ENCODE measurements at places on chromosomes 12 and 14. TPM values are rescaled to one million over a fixed set of nuclear protein-coding genes. Genes with fewer than 3 reads are reported as not detected.

The SERPINA12 gene
- total RNA-seq = not detected

DNA sequence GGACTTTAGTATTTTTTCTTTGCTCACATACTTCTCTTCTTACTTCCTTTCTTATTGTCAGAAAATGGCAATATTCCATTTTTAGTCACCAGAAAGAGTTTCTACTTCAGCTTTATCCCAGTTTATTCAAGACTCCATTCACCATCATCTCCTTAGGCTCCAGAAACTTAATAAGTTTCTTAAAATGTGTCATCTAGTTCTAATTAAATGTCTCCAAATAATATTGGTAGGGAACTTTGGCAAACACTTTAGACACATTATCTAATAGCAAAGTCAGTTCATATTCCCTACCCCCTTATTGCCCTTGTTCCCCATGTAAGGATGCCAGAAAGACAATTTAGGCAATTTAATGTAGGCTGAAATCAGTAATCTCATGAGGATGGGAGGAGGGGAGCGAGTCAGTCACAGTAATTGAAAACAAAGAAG, 15.1 kb downstream of the EPYC start:
- DNase-seq = no peak

The CSRP2 gene
- total RNA-seq = not detected

DNA sequence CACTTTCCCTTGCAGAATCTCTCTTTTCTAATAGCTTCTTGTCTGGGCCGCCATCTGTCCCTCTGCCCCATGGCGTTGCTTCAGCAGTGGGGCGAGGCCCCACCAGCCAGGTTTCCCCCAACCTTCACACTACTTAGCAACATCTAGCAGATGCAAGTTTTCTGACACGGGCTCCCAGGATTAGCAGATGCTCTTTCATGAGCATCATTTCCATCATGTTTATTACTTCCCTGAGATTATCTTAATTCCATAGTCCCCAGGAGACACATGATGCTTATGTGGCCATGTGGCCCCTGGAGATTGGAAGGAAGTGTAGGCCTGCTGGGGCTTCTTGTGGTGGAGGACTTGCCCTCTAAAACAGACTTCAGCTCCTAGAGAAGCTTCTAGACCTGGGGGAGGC, 102.0 kb upstream of the MYL2 start:
- no peak for DNase-seq

DNA sequence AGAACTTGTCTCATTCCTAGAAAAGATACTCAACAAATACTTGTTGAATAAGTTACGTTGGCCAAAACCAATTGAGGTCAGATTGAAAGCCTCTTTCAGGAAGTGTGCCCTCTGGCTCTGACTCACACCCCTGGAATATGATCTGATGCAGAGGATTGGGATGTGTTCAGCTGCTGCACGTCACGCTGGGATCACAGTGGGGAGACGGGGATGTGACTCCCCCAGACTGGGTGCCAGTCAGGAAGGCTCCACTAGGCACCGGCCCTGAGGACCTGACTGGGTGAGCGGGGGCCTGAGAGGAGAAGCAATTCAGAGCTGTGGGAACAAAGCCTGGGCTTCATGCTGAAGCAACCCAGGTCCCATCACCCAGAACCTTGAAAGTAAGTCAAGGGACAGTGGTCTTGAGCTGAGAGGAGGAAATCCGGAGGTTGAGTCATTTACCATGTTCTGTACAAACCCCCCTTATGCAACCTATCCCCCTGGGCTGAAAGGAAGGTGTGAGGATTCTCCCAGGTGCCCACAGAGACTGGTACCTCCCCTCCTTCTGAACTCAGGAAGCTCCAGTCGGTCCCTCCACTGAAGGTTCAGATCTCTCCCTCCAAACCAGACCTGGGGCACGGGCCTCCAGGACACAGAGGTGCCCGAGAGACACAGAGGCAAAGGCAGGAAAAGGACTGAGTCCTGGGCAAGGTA, 3.9 kb downstream of the CEBPE start:
- DNase-seq = no peak

GRCh38 chr14:100629696-100630095, 42.5 kb upstream of the BEGAIN start:
- no peak for DNase-seq

DNA sequence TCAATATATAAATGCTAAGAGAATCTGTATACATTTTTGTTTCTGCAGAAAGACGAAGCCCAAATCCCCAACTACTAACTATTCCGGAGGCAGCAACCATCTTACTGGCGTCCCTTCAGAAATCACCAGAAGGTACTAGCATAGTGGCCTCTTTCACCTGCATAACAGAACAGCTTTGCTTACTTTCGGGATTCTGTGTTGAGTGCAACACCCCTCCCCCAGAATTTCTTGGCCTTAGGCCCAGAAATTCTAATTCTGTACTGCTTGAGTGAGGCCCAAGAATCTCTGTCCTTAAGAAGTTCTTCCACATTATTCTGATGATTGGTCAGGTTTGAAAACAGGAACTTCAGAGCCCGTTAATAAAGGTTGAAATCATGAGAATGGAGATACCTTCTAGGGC, 2.9 kb downstream of the SPX start:
- DNase-seq = no peak

GRCh38 chr14:36505892-36506731, 13.9 kb downstream of the NKX2-1 start:
- no peak for DNase-seq

DNA sequence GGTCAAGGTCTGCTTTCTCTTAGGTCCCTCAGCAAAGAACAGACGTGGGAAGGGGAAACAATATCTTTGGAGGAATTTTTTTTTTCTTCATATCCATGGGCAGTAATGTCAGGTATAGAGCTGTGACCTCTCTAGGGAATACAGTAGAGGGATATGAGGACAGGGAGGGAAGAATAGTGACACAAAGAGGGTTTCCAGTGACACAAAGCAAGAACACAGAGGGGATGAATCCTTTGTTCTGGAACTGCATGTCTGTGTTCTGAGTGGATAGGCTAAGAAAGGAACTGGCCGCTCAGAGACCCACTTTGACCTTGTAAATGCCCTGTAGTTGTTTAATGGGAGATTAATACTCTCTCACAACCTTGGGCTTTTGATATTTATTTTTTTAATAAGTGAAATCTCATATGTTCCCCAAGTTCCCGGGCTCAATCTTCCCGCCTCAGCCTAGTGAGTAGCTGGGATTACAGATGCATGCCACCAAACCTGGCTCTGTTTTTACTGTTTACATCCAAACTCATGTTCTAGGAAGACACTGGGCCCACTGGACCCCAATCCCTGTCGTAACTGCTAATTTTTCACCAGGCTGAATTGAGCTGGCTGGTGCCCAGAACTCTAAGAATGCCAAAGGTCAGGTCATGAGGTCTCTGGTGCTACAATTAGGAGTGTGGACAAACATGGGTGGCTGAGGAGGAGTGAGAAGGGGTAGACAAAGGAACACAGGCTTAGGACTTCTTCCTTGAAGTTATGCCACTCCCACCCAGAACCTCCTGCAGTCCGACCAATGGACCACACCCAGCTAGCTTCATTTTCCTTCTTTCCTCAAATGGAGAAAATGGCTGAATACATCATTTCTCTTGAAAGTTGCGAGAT, 9.1 kb upstream of the PLEKHH1 start:
- DNase-seq = no peak

The GPR162 gene
- not detected for total RNA-seq

DNA sequence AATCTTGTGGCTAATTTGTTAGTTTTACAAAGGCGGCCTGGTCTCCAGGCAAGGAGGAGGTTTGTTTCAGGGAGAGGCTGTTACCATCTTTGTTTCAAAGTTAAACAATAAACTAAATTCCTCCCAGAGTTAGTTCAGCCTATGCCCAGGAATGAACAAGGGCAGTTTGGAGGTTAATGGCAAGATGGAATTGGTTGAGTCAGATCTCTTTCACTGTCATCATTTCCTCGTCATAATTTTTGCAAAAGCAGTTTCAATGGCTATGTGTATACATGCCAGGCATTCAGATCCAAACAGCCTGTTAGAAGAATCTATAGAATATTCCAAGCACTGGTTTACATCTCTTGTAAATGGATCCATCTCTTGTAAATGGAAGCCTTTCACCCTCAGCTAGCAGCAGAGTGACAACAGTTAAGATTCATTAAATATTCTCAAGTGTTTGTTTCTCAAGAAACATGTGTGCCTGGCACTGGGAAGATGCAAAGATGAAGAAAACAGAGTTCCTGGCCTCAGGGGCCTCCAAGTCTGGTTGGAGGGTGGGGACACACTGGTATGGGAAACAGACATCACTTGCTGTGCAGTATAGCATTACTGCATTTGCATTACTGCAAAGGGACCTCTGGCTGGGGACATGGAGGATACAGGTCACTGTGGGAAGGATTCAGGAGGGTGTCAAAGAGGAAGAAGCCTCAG, 65.8 kb downstream of the RIN3 start:
- DNase-seq = no peak

The GOLT1B gene
- 40.5 TPM for total RNA-seq

DNA sequence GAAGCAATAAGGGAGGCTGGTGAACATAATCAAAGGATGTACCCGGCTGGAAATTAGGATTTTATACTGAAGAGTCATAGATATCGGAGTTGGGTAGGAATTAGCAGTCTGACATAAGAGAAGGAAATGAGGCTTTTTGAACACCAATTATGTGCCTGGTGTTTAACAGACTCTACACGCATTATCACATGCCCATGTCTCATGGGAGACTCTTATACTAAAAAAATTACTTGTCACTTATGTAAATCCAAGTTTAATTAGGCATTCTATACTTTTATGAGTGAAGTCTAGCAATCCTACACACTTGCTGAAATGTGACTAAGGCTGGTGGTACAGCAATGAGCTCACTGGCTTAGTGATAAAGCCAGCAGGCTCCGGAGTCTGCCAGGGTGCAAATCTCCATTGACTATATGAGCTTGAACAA, 93.5 kb downstream of the NUAK1 start:
- no peak for DNase-seq

DNA sequence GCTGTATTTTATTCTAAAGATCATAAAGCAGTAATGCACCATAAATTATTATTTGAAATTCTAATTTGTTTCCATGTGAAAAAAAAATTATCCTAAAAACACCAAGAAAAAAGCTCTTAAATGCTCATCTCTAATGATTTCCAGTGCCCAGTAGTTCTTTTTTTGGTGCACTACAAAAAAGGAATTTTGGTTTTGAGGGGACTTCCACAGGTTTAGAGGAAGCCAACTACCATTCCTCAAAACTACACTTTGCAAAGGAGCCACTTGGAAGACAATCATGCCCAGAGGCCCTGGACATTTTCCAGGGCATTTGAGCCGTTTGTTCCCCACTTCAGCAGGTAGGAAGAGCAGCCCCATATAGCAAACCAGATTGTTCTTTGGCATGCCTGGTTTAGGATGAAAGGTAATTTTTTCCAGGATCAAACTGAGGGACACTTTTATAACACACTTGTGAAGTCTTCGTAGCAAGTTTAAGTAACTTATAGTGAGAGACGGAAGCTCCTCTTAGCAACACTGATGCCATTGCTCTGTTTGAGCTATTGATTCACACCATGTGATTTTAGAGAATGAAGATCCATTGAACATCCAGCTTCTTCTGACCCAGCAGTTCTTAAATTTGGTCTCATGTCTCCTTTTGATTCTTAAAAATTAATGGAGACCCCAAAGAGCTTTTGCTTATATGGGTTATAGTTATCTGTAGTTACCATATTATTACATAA, 187.9 kb downstream of the ETV6 start:
- DNase-seq = no peak

The KRT79 gene
- total RNA-seq = not detected

The TPH2 gene
- total RNA-seq = not detected

The RHEBL1 gene
- 6.0 TPM for total RNA-seq

- no peak for DNase-seq
Observed at GRCh38 chr12:72677846-72678245, 405.7 kb downstream of the TRHDE start.

DNA sequence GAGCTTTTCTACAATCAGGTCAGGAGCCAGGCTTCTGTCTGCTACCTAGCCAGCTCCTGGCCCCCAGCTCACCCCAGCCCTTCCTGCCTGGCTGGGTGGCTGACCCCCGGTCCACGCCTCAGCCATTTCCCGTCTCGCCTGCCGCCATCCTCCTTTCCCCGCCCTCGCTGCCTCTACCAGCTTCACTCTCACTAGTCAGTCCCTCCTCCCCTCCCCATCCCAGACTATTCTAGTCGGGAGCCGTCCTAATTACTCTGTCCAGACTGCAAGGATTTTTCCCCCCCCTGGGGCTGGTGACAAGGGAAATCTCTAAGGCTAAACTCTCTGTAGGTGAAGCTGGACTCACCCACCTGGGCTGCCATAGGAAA, 825 bp downstream of the DHH start:
- DNase-seq = no peak

DNA sequence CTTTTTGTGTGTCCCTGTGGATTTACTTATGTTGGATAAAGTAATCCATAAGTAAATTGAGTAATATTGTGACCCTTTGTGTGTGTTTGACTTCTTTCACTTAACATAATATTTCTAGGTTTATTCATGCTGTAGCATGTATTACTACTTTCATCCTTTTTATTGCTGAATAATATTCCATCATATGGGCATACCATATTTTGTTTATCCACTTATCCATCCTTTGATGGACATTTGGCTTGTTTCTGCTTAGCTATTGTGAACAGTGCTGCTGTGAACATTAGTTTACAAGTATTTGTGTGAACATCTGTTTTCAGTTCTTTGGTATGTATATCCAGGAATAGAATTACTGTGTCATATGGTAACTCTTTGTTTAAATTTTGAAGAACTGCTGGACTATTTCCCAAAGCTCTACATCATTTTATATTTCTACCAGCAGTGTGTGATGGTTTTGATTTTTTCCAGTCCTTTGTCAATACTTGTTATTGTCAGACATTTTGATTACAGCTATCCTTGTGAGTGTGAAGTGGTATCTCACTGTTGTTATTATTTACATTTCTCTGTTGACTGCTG, 25.2 kb downstream of the G2E3 start:
- DNase-seq = no peak

GRCh38 chr12:100498141-100498540, 24.5 kb downstream of the NR1H4 start:
- no peak for DNase-seq

DNA sequence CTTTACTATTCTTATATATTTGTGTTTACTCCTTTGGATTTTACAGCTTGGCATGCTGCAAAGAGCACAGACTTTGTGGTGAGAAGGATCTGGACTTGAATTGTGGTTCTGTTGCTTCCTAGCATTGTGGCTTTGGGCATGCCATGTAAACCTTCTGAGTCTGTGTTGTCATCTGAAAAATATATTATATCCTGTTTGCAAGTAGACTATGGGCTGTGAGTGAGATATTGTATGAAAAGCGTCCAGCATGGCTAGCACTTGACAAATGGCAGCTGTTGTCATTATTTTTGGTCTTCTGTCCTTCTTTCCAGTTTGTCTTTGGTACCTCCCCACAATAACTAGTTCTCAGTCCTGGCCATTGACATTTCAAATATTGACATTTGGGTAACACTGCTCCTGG, 61.8 kb upstream of the DACT1 start:
- DNase-seq = no peak

Data from CD4-positive, CD25-positive, alpha-beta regulatory T cell (primary cell).